ENCODE measurements at places on chromosomes 2 and 18.

GRCh38 chr2:26238311-26238958 is 6.0 kb downstream of the HADHA start:
- DNase-seq, result no peak

DNA sequence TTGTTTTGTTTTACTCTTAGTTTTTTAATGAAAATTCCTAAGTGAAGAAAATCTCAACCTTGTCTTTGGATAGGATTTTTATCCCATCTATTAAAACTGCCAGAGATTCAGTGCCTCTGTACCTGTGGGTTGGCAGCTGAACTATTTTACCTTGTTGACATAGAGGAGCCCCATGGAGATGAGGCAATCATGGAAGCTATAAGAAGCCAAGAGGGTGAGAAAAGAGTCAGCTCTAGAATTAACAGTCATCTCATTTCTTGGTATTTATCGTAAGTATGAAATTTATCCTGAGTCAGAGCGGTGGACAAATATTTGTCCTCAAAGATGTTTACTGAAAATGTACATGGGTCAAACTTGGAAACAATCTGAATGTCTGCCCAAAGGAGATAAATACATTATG is 35.8 kb upstream of the PGAP1 start:
- no peak for DNase-seq

- DNase-seq, result no peak
Measured at GRCh38 chr2:76711490-76711889, 810.7 kb downstream of the LRRTM4 start.

GRCh38 chr2:176865336-176865735 is 347.3 kb upstream of the HNRNPA3 start:
- no peak for DNase-seq

- no peak for DNase-seq
Measured at GRCh38 chr2:53437371-53437770, 330.2 kb upstream of the CHAC2 start.
